ENCODE measurements at places on chromosomes 7 and 10.

- peak; percentile 6 for DNase-seq
These were observed 261.2 kb upstream of the SEMA3A start for GRCh38 chr7:84455788-84456187.

GRCh38 chr10:13949844-13950542 lies 363.2 kb downstream of the PRPF18 start:
- peak; percentile 78 for DNase-seq

DNA sequence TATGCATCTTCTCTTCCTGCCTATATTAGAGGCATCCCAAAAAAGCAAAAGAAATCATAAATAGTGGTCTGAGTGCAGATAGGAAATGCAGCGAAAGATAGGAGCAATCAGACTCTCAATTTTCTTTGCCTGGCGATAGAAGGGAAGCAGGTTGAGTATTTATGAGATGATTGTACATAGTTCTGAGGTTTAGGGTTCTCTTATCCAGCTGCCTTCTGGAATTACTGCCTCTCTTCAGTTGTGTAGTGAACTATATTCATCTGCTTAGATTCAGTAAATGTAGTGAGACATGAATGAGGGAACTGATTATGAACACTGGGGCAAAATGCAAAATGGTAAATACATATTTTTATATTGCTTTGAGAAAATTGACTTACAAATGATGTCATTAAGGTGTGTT lies 93.0 kb upstream of the CYP26C1 start:
- DNase-seq, result no peak

- DNase-seq, result no peak
These were observed 118.6 kb upstream of the CARD11 start for GRCh38 chr7:3162289-3162688.

DNA sequence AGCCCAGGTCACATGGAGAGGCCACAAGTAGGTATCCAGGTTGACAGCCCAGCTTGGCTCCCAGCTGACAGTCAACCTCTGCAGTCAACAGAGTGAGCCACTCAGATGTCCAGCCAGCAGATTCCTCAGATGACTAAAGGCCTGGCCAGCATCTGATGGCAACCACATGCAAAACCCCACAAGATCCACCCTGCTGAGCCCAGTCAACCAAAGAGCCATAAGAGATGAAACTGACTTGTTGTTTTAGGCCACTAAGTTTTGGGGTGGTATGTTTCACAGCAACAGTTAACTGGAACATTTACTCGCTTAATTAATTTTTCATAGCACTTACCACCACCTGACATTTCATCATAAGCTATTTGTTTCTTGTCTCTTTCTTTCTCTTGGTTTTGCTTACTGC lies 107.3 kb upstream of the KDM7A start:
- DNase-seq, result no peak

DNA sequence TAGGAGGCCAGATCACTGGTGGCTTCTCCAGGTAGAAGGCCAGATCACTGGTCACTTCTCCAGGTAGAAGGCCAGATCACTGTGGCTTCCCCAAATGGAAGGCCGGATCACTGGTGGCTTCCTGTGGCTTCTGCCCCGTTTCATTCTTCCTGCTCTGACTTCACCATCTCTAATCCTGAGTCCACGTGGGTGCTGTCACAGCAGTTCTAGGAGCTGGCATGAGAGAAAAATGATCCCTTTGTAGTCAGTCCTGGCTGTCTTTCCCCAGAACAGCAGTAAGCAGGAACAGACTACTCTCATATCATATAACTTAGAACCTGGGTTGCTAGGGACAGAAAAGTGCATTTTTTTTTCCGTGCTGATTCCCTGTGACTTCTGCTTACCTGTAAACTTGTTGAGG lies 90.9 kb downstream of the ACTR3B start:
- DNase-seq, result no peak

- DNase-seq, result no peak
These were observed 73.0 kb upstream of the AFAP1L2 start for GRCh38 chr10:114477285-114477684.

- DNase-seq, result no peak
These were observed 1046.9 kb downstream of the DNAJB9 start for GRCh38 chr7:109616551-109617069.

- DNase-seq, result peak; percentile 21
These were observed 288.7 kb upstream of the AUTS2 start for GRCh38 chr7:69309601-69310000.

GRCh38 chr10:9296190-9296589 lies 1241.7 kb downstream of the GATA3 start:
- DNase-seq, result peak; percentile 45

DNA sequence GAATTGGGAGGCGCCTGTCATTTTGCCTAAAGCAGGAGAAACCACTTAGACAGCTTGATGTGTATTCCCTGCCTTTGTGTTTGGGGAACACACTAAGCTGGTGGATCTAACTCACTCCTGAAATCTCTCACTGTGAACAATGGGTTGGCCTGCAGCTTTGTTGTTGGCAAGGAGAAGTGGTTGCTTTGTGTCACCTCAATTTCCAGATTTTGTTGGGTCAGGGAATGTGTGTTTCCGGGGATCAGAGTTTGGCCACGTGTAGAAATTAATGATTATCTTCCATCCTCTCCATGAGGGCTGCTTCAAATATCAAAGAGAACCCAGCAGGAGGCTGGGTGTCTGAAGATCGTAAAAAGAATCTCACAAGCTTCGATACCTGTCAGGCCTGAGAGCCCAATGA lies 27.8 kb downstream of the A1CF start:
- no peak for DNase-seq

- no peak for DNase-seq
These were observed 216.9 kb downstream of the C7orf25 start for GRCh38 chr7:42694894-42695507.

- DNase-seq, result no peak
These were observed 661.8 kb upstream of the MBL2 start for GRCh38 chr10:53434413-53434812.

Data from AG20443 (cell line).